ENCODE measurements at places on chromosomes 6 and 20.

GRCh38 chr20:63642527-63643247 is 10.5 kb downstream of the STMN3 start:
- no peak for DNase-seq

- no peak for DNase-seq
These were observed 272.9 kb upstream of the FERMT1 start for GRCh38 chr20:6395695-6396094.

DNA sequence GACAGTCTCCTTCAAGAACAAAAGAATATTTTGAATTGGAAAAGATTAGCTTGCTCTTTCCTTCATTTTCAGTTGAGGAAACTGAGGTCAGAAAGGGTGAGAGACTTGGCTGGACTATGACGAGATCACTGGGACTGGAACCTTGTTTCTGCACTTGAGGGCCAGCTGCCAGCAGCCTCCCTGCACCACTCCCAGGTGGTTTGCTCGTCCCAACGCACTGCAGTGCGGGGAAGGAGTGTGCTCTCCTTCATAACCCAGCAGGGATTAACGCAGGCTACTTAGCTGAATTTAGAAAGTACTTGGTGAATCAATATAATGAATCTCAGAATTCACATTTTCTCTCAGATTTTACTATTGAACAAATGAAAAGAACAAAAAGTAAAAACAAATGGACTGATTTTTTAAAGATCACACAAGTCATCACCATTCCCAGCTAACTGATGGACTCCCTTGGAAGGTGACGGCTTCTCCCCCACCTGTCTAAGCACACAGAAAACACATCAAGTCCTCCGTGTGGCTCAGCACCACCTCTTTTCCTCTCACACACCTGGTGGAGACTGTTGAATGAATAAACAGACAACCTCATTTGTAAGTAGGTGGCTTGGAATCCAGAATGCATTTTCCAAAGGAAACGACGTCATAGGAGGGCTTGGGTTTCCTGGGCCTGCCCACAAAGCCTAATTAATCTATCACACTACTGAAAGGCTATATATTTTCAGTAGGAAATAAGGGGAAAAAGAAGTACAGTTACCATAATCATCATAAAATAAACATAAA is 121.0 kb downstream of the QRSL1 start:
- no peak for DNase-seq

DNA sequence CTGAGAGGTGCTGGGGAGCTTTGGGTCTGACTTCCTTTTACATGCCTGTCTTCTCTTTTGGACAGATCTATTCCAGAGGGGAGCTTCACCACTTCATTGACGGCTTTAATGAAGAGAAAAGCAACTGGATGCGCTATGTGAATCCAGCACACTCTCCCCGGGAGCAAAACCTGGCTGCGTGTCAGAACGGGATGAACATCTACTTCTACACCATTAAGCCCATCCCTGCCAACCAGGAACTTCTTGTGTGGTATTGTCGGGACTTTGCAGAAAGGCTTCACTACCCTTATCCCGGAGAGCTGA is 13.1 kb downstream of the PRDM1 start:
- DNase-seq = no peak

DNA sequence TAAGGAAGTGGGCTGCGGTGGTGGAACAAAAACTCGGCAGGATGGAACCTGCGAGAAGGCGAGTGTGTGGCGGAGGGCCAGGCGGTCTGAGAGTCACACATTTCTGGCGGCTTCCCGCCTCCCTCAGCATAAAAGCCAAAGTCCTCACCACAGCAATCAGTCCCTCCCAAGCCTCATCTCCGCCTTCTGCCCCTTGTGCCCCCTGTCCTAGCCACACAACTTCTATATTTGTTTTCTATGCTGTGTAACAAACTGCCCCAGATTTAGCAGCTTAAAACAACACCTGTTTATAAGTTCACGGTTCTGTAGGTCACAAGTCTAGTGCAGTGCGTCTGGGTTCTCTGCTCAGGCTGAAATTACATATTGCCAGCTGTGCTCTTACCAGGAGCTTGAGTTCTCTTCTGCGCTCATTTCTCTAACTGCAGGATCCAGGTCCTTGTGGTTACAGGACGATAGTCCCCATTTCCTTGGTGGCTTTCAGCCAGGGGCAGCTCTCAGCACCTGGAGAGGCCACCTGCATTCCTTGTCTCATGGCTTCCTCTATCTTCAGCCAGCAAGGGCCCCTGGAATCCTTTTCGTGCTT is 11.7 kb upstream of the SPO11 start:
- no peak for DNase-seq

DNA sequence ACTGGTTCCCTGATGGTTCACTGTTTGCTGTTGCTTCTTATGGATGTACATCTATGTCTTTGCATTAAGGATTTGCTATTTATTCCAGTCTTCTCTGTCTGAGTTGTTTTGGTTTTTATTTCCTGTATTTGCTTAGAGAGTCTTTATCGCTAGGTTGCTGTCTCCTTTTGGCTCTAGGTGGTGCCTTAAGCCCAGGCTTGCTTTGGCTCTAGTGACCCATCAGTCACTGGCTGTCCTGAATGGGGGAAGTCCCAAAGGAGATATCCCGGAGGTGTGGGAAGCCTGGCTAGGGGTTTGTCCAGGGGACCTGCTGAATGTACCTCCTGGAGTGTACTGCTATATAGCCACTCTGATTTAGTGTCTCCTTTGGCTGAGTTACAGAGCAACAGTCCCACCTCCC is 53.4 kb downstream of the MCHR2 start:
- no peak for DNase-seq

GRCh38 chr20:44959638-44960102 is 527 bp downstream of the TOMM34 start:
- DNase-seq = peak; percentile 41

DNA sequence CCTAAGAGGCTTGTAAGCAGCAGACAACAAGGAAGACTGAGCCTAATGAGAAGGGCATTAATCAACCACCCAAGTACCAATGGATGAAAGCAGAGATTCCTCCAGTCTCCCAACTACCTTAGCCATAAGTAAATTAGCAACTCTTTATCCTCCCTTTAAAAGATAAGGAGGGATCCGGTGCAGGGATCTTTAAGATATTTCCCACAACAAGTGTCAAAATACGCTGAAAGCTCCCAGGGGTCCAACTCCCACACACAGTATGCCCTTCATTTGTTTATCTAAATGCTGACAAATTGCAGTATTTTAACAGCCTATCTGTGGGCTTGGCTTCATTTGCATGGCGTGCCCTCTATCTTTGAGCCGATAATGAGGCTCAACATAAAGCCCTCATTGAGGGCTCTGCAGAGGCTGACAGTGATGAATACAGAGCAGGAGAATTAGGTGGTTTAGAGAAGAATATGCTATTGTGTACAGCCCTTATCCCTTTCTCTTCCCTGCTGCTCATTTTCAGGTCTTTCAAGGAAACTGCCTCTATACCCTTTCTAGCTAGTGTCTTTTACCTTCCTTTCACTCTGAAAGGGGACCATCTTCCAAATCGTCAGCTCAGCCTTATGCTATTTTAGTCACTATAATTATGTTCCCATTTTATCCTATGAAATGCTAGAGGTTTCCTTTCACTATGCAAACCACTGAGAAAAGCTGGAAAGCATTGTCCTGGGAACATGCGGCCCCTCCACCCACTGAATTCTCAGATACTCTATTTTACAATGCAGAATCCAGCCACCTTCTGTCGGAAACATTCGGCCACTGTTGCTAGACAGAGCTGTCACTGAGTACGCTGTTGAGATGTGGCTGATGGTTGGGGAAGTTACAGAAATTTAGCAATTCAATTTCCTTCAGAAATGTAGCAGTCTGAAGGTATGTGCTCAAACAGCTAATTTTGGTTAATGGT is 575.2 kb upstream of the JAG1 start:
- no peak for DNase-seq

DNA sequence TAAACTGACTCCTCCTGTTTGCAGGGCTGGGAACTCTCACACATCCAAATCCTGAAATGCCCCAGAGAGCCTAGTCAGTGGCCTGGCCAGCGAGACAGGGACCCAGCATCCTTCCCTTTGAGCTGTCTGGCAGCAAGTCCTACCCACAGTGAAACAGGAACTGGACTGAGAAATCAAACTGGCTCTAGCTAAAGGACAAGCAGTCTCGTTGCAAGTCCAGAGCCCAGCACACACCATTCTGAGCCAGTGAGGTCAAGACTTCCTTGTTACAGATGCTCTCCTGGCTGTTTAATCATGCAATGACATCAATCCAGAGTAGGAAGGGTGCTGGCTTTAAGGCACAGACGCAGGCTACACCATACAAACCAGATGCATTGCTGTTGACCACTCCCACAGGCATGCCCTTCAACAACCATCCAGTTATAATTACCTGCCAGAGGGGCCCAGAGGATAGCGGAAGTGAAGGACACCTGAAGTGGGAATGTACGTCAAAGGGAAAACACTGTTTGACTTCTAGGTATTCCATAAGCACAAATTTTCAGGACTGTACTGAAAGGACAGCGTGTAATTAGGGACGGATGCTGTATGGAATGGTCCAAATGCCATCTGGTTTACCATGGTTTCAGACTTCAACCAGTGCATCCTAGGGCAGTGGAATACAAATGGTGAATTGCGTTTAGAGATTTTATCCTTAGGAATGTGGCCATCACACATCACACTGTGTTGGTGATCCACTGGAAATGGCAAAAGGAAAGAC is 114.4 kb downstream of the SLC23A2 start:
- DNase-seq = no peak
